ENCODE measurements at places on chromosomes 13 and 19.

DNA sequence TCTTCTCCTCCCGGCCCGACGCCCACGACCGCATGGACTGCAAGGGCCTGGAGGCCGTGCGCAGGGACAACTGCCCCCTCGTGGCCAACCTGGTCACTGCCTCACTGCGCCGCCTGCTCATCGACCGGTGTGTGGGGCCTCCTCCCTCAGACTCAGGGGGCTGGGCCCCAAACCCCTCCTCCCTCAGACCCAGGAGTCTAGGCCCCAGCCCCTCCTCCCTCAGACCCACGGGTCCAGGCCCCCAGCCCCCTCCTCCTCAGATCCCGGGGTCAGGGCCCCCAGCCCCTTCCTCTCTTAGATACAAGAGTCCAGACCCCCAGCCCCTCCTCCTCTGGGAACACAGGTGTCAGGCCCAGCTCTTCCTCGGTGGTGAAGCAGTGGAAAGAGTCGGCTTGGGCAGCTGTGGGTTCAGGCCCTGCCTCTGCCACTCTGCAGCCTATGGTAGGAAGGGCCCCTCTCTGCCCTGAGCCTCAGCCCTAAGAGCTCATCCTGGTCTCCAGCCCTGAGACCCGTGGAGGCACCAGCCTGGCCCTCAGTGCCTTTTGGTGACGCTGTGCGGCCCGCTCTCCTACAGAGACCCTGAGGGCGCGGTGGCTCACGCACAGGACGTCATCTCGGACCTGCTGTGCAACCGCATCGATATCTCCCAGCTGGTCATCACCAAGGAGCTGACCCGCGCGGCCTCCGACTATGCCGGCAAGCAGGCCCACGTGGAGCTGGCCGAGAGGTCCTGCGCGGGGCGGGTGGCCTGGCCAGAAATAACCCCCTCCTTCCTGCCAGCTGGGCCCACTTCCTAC, 3.7 kb upstream of the SPIB start:
- peak; percentile 62 for DNase-seq

DNA sequence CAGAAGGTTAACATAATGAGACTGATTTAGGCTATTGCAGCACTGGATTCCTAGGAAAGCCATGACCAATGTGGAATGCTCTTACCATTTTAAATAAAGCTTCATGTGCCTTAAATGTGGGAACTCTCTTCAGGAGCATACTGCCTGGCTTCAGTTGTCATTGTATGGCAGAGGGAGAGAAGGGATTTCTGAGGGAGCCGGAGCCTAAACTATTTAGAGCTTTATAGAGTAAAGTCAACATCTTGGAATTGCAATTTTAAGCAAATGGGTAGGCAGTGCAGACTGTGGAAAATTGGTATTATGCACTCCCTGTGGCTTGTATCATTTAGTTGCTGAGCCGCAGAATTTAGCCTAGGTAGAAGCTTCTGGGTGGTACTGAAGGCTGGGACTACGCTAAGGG, 2041.4 kb downstream of the PCDH9 start:
- no peak for DNase-seq

DNA sequence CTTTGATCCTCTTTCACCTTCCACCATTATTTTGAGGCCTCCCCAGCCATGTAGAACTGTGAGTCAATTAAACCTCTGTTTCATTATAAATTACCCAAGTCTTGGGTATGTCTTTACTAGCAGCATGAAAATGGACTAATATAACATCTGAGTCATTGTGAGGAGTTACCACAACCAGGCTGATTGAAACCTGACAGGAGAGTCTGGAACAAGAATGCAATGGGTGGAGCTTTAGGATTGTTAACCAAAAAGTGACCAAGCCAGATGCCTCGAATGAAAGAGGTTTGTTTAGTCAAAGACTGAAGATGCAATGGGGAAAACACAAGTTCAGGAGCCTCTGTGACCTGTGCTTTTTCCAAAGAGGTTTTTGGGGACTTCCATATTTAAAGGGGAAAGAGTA, 659.0 kb downstream of the SLITRK6 start:
- peak; percentile 0 for DNase-seq

DNA sequence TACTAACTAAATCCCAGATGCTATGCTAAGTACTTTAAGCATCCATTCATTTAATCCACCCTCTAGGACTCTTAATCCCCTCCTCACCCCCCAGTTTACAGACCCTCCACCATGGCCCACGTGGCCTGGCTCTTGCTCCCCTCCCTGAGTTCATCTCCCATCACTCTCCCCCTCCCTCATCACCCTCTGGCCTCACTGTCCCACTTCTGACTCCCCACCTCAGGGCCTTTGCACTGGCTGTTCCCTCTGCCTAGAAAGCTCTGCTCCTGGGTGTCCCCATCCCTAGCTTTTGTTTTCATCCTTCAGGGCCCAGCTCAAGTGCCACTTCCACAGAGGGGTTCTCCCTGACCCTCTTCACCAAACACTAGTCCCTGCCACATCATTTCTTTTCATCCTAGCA, 4.2 kb downstream of the B9D2 start:
- DNase-seq, result no peak

DNA sequence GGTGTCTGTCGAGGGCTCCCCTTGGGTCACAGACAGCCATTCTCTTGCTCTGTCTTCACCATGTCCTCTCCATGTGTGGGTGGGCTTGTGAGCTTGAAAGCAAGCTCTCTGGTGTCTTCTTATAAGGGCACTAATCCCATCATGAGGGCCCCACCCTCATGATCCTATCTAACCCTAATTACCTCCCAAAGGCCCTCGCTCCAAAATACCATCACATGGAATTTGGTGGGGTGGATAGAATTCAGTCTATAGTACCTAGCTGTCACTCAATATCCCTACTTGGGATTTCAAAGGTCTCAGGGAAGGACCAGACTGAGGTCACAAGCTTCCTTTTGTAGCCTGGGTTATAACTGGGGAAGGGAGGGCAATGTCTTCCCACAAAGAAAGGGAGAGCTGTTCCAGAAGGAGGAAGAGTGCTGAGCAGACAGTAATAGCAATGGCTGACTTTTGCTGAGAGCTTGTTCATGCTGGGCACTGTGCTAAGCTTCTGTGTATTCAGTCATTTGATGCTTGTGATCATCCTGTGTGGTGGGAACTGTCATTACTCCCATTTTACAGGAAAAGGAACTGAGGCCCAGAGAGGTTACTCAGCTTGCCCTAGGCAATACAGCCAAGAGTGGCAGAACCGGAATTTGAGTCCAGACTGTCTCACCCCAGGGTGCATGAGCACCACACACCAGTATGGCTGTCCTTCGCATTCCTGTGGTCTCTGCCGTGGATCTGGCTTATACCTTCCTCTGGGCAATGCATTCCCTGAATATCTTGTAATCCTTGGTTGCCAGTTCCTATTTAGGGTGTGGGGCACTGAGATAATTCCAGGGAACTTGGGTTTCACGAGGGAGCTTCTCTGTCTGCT, 8.2 kb downstream of the FXYD5 start:
- DNase-seq, result peak; percentile 55

DNA sequence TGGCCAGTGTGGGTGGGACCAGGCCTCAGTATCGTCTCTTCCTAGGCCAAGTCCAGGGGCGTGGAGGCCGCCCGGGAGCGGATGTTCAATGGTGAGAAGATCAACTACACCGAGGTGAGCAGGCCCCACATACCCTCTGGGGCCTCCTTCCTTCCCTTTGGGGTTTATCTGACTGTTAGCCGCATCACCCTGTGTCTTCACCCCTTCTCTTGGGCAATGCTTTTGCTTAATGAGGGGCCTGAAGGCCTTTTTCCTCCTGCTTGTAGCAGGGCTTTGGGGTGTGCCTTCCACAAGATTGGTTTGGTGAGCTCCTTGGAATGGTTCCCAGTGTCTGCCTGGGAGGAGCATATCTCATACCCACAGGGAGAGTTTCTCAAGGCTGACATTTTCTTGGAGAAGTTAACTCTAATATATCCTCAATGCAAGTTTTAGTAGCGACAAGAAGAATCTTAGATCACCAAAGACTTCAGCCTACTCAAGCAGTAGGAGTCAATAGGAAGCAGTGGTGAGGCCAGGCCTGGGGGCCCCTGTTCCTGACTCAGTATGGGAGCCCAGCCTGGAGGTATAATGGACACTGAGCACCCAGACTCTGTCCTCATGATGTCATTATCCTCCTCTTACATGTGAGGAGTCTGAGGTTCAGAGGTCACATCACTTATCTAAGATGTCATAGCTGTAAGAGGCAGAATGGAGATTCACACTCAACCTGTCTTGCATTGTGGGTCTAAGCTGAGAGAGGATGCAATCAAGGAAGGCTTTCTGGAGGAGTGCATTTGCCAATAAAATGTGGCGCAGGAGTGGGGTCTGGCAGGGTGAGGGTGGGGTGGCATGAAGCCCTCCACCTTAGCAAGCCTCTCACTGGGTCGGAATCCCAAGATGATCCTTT, 2.0 kb downstream of the GPI start:
- DNase-seq, result peak; percentile 87

DNA sequence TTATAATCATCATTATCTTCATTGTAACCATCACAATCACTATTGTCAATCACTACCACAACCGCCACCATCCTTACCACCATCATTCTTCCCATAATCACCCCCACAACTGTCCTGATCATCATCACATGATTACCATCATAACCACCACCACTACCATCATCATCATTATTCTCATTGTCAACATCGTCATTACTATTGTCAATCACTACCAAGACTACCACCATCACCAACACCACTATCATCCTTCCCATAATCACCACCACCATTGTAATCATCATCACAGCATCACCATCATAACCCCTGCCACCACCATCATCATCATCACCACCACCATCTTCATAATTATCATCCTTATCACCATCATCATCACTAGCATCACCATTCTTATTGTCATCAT, 55.2 kb downstream of the MBD3L1 start:
- DNase-seq, result no peak

DNA sequence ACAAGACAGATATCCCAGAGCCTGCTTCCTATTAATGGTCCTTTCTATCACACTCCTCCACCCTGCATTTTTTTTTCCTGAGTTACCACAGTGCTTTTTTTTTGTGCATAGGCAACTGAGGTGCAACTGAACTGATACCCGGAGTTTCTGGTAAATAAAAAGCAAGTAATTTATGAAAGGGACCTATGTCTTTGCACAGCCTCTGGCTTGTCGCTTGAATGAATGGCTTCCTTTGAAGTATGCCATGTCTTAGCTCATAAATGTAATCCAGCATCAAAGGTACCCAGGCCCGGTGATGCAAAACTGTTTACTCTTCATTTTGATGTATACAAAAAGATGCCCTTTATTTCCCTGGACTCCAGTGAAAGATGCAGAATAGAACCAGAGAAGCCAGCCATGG, 31.8 kb downstream of the GSX1 start:
- DNase-seq, result no peak

DNA sequence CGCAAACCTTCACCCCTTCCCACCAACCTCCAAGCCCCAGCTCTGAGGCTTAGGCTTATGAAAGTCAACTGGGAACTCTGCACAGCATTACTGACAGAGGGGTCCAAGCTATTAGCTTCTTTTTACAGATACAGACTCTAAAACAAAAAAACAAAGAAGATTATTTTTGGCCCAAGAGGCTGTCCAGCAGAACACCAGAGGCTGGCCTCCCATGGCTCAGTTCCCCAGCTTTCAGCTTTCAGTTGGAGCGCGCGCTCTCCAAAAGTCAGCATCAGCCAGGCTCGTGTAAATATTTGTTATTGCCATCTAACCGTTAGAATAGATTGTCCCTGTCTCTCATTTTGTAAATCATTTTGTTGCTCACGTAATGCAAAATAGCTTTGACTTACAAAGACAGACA, 58.4 kb downstream of the ZIC5 start:
- no peak for DNase-seq

DNA sequence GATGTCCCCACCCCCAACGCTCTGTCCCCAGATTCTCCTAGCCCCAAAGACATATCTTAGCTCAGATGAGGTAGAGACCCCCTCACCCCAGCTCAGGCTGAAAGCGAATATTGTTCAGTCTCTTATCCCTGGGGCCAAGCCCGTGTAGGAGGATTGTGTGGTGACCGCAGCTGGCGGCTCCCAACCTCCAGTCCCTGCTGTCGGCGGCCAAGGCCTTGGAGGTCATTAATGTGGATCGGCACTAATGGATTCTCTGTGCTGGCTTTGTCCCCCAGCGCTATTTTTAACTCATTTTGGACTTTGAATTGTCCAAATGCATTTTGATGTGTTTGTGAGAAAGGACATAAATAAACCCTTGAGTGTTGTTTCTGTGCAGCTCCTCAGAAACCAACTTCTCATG, 124.2 kb downstream of the UQCRFS1 start:
- no peak for DNase-seq

GRCh38 chr13:34611671-34612070, 330.4 kb upstream of the NBEA start:
- DNase-seq, result peak; percentile 3

GRCh38 chr13:96988441-96988840, 5.8 kb downstream of the OXGR1 start:
- DNase-seq, result no peak

GRCh38 chr13:27086599-27087265, 84.9 kb downstream of the USP12 start:
- no peak for DNase-seq

GRCh38 chr19:51473009-51473707, 5.2 kb upstream of the CEACAM18 start:
- DNase-seq, result peak; percentile 57

DNA sequence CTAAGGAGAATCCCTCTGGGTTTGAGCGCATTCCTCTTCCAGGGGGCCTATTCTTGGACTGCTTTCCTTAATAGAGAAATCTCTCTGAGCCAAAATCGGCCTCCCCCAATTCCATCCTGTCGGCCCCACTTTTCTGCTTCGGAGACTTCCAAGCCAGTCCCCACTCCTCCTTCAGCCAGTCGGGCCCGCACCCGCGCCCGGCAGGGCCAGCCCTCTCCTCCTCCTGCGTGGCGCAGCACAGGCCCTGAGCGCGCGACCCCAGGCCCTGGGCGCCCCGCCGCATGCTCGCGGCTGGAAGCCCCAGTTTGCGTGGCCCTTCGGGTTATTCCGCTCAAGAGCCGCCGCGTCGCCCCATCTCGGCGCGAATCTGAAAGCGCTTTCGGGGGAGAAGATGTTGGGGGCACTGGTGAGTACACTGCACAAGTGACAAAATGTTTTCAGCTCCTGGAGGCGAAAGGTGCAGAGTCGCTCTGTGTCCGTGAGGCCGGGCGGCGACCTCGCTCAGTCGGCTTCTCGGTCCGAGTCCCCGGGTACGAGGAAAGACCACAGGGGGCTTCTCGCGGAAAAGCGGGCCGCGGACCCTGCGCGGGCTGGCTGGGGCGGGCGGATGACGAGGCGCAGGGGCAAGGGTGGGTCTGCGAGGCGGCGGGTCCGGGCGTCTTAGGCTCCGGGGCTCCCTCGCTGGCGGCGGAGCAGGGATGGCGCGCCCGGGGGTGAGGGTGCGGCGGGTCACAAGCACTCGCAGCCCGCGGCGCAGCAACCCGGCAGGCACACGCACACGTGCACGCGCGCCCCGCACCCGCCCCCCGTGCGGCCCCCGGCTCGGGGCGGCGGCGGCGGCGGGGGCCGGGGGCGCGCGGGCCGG, at the start of gene IL17D:
Gene IL17D (plus strand): TSS at position 785 of the 865 bp plus-strand sequence. CDS start 303 bp downstream, outside the sequence.
- no peak for DNase-seq
